ENCODE measurements at places on chromosomes 11 and 22.

- DNase-seq = no peak
Observed at GRCh38 chr11:126843096-126843495, 157.5 kb downstream of the KIRREL3 start.

DNA sequence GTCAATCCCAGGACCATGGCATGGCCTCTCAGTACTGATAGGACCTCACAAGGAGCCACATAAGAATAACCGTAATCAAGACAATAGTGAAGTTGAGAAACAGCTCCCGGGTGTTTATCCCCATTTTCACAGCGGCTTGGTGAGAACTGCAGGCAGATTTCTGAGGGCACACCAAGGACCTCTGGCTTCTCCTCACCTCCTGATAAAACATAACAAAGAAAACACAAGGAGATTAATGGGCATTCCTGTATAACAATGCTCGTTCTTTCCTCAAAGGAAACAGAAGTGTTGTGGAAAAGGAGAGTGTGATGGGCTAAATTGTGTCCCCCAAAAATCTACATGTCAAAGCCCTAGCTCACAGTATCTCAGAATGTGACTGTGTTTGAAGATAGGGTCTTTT, 4.0 kb downstream of the SLN start:
- DNase-seq = no peak

- no peak for DNase-seq
Observed at GRCh38 chr11:35017528-35018342, 101.3 kb downstream of the PDHX start.

DNA sequence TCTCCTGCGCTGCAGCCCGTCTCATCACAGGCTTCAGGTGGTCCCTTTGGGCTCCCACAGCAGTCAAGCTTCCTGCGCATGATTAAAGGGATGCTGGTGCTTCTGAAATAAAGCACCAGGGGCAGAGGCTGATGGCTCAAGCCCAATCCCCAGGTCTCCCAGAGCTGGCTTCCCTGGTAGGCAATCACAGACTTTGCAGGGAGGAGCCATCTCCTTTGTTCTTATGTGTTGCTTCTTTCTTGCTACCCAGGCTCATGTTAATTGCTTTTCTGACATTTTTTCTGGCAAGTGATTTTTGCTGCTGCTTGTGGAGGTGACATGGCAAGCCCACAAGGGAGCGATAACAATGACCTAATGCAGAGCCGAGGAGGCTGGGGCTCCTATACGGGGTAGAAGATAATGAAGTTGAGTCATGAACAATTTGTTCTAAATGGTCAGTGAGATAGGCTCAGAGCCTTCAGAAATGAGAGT, 25.2 kb upstream of the PLET1 start:
- DNase-seq = no peak
